ENCODE measurements at places on chromosomes 11 and 22. TPM values are rescaled to one million over a fixed set of nuclear protein-coding genes. Genes with fewer than 3 reads are reported as not detected.

- peak; percentile 23 for DNase-seq
Observed at GRCh38 chr11:63882555-63883242, 34.3 kb downstream of the RCOR2 start.

GRCh38 chr11:12170984-12171383 lies 60.6 kb downstream of the MICAL2 start:
- DNase-seq = peak; percentile 62

DNA sequence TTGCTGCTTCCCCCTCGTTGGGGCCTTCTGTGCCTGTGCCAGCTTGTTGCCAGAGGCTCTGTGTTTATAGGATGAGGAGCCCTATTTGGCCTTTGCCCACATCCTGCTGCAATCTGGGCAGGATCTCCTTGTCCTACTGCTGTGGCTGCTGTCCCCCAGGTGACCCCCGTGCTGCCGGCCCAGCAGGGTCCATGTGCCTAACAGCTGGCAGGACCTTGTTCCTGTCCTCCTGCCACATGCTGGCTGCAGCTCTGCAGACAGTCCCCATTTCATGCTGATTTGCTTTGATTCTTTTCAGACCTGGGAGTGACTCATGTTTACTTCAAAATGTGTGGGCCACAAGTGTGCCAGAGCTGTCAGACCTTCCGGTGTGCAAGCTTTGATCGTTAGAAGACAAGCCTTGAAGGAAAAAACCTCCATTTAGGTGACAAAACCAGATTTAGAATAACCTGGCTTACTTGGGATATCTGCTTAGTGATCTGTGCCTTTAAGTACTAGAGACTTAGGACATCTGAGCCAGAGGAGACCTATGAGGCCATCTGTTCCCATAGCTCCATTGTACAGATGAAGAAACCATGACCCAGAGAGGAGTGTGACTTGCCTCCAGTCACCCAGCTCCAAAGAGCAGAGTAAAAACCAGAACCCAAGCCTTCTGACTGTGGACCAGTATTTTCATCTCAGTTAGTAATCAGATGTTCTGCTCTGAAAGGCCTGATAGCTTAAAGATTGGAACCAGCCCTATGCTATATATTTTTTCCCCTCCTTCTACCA lies 11.1 kb downstream of the NAV2 start:
- no peak for DNase-seq

GRCh38 chr22:38243007-38243765 lies 29.6 kb downstream of the TMEM184B start:
- peak; percentile 42 for DNase-seq

The OR51L1 gene
- total RNA-seq = not detected

The SYNGR1 gene
- total RNA-seq = 37.7 TPM

DNA sequence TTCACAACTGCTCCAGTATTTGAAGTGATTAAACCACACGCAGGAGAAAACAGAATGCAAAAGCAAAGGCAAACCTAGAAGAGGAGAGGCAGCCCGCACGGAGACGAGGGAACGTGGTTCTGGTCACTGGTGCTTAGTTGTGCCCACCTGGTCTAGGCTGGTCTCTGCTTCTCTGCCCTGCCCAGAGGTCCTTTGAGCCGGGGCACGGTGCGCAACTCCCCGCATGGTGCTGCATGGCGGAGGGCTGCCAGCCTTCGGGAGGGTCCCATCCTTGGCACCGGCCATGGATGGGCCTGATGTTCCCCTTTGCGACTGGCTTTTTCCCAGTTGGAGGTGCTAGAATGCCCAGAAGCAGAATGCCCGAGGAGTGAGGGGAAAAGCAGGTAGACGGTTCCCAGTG lies 46.1 kb downstream of the KCNC1 start:
- no peak for DNase-seq

The TRIM29 gene
- total RNA-seq = not detected

GRCh38 chr22:23108249-23109078 lies 33.3 kb downstream of the RSPH14 start:
- no peak for DNase-seq

The KRTAP5-8 gene
- not detected for total RNA-seq

- no peak for DNase-seq
Observed at GRCh38 chr11:12158909-12159308, 48.5 kb downstream of the MICAL2 start.

The FGF3 gene
- not detected for total RNA-seq

- no peak for DNase-seq
Observed at GRCh38 chr11:73260127-73260457, 12.0 kb upstream of the P2RY6 start.

The ARHGAP8 gene
- total RNA-seq = not detected

DNA sequence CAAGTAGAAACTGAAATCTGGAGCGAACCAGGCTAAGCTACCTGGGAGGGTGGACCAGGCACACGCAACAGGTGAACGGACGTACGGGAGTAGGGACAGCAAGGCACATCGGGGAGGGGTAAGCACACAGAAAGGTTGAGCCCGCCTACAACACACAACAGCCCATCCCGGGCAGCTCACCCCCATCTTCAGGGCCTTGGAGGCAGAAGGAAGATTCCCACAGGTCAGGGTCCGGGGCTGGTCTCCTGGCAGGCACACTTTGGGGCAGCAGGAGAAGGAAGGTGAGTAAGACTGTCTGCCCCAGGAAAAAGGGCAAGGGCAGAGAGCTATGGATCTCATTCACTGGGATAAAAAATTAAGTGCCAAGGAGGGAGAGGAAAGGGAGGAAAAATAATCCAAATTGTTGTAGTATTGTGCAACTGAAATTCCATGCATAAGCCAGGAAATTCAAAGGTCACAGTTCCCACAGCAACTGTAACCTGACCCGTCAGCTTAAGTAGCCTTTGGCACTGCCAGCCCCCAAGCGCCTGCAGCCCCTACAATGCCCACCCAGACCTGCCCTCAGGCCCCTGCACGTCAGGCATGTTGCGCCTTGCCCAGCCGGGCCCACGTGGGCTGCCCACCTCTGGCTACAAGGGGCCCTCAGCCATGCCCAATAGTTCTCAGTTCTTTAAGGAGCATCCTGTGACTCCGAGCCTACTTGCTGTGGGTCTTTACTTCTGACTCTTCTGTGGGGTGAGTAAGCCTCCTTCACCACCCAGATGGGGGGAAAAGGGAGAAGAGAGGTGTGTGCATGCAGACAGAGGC lies 51.8 kb downstream of the MICAL3 start:
- no peak for DNase-seq

GRCh38 chr11:16312233-16312765 lies 44.0 kb downstream of the SOX6 start:
- no peak for DNase-seq

GRCh38 chr11:133249065-133249464 lies 283.2 kb downstream of the OPCML start:
- DNase-seq = no peak

The PLA2G6 gene
- 14.1 TPM for total RNA-seq
